ENCODE measurements at places on chromosomes 2 and 18. TPM values are rescaled to one million over a fixed set of nuclear protein-coding genes. Genes with fewer than 3 reads are reported as not detected.

The CYS1 gene
- 5.9 TPM for total RNA-seq

The VSNL1 gene
- total RNA-seq, result 30.2 TPM

- DNase-seq, result no peak
Measured at GRCh38 chr2:140580532-140581151, 1550.2 kb downstream of the LRP1B start.

DNA sequence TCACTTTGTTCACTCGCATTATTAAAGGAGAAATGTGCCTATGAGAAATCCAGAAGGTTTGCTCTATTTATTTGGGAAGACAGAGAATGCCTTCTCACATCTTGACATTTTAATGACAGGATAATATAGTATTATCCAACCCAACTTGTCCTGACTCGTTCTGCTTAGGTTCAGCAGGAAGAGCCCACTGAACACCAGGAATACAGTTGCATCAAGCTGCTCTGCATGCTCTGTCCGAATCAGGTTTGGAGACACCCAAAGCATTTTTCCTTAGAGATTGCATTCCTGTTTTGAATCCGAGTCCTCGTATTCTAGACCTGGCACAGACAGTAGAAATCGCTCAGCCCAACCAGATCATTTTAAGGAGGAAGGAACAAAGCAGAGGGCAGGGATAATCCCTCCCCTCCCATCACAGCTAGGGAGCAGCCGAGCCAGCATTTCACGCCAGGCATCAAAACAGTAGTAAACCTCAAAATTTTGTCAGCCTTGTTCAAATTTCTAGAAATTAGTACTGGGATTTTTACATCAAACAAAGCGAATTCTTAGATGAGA, 837.4 kb upstream of the ID2 start:
- DNase-seq, result no peak

- no peak for DNase-seq
Measured at GRCh38 chr2:79219383-79219988, 59.9 kb upstream of the REG3A start.

- DNase-seq, result no peak
Measured at GRCh38 chr2:187338679-187339121, 109.4 kb downstream of the CALCRL start.

DNA sequence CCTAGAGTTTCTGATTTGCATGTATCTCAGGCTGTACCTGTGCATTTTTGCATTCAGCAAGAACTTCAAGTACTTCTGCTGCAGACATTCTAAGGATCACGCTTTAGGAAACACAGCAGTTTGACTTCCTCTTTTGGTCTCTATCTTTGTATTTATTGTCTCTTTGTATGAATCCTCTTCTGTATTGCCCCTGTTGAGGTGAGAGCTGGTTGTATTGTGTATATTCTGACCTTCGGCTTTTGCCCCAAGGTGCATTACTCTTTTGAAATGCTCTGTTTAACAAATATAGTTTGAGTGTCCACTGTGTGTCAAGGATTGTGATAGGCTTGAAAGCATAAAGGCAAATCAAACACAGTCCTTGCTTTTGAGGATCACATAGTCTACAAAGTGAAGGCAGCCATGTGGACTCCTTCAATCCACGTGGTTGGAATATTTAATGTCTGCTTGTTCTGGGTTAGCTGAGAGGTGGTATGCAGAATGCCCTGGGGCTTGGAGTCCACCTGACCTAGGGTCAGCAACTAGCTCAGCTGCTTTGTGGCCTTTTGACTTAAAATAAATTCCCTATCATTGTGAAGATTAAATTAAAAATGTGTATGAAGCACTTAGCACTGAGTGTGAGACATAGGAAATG, 108.1 kb downstream of the LYPD6 start:
- DNase-seq, result no peak

DNA sequence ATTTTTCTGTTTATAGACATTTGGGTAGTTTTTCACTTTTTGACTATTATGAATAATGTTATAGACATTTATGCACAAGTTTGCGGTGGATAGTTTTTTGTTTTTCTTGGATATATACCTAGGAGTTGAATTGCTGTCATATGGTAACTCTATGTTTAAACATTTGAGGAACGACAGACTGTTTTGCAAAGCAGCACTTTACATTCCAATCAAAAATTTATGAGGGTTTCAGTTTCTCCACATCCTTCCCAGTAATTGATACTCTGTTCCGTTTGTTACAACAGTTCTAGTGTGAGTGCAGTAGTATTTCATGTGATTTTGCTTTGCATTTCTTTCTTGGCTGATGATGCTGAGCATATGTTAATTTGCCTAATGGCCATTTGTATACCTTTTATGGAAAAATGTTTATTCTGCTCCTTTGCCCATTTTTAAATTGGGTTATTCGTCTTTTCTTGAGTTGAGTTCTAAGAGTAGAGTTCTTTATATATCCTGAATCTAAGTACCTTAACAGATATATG, 617.3 kb upstream of the LRATD1 start:
- no peak for DNase-seq

DNA sequence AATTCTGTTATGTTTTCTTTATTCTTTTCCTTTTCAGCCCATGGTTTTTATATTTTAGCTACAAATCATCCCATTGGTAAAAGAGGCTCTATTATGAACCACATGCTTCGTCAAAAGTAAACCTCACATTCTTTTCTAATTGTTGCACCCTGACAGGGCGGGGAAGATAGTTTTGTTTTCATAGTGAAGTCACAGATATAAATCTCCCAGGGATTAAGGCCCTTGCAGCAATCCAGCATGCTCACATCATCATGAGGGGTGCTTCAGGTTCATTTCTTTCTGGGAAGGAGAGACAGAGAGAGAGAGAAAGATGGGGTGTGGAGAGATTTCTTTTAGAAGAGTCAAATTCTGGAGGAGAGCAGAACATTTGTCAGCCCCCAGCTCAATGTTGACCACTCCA, 124.5 kb upstream of the CDC42EP3 start:
- no peak for DNase-seq
